ENCODE measurements at places on chromosomes 12 and 14. TPM values are rescaled to one million over a fixed set of nuclear protein-coding genes. Genes with fewer than 3 reads are reported as not detected.

DNA sequence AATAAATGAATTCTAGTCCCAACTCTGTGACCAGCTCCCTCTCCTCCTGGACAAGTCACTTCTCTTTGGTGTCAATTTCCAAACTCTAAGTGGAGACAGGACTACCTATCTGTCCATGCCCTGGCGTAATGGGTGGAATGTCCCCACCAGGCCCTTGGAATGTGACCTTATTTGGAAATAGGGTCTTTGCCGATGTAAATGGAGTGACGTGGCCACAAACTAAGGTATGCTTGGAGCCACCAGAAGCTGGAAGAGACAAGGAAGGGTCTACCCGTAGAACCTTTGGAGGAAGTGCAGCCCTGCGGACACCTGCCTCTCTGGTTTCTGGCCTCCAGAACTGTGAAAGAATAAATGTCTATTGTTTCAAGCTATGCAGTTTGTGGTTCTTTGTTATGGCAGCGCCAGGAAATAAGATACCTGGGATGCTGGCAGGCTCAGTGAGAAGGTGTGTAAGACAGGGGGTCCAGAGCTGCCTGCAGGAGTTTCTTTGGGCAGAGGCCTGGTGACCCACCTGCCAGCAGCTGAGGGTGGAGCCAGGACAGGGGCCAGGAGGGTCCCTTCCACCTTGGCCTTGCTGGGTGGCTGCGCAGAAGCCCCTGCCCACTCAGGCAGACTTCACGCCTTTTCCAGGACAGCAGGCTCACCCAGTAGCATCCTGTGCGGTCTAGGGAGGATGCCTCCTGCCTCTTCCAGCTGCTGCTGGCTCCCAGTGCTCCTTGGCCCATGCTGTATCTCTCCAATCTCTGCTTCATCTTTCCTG is 45.8 kb downstream of the ARL6IP4 start:
- no peak for DNase-seq

The TMEM19 gene
- 19.5 TPM for total RNA-seq

DNA sequence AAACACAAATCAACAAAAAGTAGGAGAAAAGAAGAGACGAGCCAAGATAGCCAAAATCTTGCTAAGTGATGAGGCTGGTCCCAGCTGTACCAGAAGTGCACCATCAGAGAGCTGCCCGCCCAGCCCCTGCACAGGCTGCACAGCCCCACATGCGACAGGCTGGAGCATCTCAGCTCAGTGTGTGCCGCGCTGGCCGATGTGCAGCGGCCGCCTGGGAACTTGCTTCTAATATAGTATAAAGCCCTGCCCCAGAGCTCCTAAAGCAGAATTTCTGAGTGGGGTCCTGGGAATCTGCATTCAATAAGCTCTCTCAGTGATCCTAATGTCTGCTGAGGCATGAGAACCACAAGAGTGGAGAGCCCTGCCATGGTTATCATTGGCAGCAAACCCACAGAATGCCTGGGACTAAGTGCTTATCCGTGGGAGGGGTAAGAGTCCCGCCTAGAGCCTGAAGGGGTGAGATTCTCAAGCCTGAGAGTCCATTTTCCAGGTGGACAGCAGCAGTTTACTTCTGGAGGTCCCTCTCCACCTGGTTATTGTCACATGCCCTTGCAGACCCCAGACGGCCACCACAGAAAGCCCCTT is 171.6 kb downstream of the DPF3 start:
- no peak for DNase-seq

GRCh38 chr14:75155169-75155568 is 21.2 kb downstream of the TMED10 start:
- DNase-seq, result no peak

Data from right atrium auricular region (tissue), 2 donors.